Stimulated activated CD4-positive, alpha-beta T cell treated with anti-CD3 and anti-CD28 coated beads, Interleukin-1b, Interleukin-23, amount 100 ng/mL, for 1 hour (primary cell): ENCODE measurements at places on chromosomes 3 and 15.

DNA sequence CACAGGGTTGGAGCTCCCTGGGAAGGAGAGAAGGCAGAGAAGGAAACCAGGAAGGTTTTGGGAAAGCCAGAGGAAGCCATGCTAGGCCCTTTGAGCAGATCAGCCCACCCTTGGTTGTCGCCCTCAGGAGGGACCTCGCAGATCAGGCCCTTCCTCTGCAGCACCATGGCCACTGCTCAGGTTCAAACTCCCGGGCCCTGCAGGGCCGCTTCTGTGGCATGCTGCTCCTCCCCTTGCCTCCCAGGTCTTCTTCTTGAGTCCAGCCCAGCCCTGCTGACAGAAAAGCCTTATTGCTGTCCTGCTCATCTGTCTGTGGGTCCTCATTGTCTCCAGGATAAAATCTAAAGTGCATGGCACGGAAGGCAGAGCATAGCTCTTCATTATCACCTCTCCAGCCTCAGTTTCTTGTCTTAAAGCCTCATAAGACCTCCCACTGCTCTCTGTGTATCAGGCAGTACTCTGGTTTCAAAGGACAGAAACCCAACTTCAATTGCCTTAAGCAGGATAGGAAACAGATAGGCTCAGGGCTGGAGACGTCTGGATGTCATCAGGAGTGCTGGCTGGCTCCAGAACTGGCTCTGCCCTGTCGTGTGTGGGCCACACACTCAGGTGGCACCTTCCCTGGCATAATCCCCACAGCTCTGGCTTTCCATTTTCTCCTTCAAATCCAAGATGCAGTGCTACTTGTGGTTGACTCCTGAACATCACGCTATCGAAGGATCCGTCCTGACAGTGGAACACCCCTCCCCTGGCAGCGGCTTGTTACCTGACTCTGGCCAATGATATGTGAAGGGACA is 118.5 kb downstream of the EEFSEC start:
- DNase-seq = no peak

GRCh38 chr3:29892976-29893554 is 612.2 kb downstream of the RBMS3 start:
- no peak for DNase-seq

DNA sequence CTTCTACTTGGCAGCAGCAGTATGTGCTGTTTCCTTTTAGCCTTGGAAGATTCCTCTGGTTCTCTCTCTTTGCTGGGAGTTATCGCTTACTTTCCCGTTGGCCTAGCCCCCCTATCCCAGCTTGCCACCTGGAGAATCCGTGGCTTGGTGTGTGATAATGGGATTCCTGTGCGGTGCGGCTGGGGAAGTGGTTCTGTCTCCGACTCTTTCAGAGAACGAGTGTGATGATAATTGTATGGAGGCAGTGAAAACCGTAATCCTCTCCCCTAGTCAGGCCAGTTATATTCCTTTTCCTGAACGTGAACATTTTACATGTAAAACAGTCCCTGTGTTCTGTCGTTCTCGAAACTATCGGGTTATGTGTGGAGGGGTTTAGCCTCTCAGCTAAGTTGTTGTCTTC is 300.1 kb upstream of the C2CD4B start:
- DNase-seq = no peak

GRCh38 chr3:5122741-5123706 is 932 bp downstream of the ARL8B start:
- no peak for DNase-seq

GRCh38 chr3:109278141-109278540 is 38.2 kb downstream of the DPPA2 start:
- DNase-seq = no peak

DNA sequence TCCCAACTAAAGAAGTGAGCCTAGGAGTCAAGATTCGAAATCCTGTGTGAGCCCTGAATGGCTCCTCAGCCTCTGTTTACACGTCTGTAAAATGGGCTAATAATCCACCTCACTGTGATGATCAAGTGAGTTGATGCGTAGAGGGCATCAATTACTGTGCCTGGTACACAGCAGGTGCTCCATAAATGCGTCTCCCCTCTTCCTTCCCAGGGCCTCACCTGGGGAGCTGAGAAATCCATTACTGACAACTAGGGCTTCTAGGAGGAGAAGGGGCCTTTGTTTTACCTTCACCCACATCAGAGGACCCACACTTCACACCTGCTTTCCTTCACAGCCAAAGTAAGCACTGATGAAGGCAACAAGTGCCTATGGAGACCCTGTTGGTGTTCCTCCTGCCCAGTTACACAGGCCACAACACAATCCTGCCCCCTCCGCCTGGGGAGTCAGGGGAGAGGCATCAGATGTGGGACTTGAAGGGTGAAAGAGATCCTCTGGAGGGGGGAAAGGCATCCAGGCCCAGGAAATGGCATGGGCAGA is 1.4 kb downstream of the CIB2 start:
- DNase-seq = no peak

GRCh38 chr3:13069495-13069894 is 3.7 kb downstream of the IQSEC1 start:
- DNase-seq = no peak

DNA sequence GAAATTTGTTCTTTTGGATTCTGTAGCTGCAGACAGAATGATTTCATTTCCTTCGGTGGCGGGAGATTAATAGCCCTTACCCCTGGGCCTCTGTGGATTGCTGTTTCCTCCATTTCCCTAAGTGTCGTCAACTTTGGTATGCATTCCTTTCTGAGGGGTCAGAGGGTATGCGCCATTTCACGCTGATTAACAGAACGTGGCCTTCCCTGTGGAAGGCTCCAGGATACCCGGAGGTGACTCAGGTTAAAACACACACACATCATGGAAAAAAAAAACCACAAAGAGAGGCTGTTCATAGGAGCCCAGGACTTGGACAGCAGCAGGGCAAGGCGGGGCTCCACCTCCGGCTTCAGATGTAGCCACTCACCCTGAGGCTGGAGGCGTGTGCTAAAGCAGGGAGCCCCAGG is 51.9 kb downstream of the EPHB1 start:
- DNase-seq = no peak

DNA sequence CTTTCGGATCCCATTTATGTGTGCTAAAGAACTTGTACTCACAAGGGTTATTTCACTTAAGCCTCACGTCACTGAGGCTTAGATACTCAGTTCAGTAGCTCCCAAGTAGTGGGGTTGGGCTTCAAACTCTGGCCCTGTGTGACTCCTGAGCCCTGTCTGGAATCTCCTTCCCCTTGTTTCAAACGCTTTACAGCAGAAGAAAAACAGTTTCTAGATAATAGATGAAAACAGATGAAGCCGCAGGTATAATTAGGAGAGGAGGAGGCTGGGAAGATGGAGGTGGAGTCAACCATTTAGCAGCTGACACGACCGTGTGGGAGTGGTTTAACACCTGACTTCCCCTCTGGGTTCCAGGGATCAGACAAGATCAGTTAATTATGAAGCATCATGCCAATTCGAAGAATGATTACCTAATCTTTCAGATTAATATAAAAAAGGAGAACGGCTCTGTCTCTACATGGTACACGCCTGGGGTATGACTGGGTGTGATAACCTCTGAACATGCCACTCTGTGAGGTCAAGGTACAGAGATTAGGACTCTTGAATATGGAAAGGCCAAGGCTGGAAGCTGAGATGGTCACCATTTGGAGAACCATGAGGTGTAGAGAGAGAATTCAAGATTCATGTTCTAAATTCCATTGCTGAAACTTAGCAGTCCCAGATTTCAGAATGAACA is 31.1 kb downstream of the TPM1 start:
- no peak for DNase-seq

DNA sequence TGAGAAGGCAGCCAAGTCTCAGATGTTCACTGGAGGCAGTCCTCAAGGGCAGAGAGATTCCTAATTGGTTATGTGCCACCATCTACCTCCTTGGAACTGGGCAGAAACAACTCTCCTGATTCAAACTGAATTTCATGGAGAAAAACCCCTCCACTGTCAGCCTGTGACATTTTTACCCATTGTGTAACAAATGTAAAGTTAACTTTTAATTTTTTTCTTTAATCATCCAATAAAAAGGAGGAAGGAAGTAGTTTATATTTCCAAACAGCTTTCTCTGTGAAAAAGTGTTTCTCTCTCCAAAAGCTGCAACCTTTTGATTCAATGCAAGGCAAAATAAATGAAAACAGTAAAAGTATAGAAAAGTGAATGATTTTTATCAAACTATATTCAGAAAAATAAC is 510 bp upstream of the COLQ start:
- no peak for DNase-seq

DNA sequence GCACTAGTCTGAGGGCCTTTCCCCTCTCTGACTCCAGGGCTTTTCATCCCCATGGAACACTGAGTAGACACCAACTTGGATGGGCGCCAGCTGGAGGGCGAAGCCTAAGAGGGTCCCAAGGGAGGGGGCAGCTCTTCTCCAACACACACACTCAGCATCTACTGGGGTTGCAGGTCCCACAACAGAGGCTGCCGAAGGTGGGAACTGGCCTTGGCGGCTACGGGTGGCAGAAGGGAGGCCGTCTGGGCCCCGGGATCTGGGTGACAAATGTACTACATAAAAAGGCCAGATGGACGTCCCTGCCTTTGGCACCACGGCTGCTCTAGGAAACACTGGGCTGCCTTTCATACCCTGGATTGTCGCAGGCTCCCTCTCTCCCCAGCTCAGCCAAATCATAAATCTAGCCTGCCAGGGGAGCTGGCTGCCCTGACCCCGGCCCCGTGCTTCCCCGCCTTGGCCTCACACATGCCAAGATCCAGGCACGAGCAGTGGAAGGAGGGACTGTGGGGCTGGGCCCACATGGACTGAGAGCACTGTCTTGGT is 31.5 kb downstream of the SEMA5B start:
- DNase-seq = no peak

DNA sequence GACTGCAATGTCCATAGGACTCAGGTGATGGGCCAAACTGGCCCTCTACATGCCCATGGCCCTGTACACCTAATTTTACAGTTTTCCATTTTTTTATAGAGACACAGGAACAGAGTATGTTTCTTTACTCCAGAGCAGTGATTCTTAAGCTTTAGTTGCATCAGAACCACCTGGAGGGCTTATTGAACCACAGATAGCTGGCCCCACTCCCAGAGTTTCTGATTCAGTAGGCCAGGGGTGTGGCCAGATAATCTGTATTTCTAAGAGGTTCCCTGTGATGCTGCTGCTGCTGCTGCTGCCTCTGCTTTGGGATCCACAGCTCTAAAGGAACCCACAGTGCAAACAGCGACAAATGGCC is 5.1 kb downstream of the RBP1 start:
- no peak for DNase-seq

DNA sequence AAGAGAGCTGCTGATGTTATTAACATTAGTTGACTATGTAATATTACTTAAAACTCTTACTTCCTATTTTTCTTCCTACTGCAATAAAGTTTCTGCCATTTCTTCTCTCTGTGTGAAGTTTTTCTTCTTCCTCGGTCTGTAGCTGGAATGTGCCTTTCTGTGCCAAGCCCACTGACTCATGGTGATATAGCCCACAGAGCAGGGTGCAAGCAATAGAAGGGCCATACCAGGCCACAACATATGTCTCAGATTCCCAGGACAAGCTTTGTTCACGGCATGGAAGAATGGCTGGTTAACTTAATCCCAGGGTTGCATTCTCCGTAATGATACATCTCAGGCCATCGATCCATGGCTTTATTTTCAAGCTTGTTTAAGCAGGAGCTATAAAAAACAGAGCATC is 815.3 kb downstream of the TUSC7 start:
- no peak for DNase-seq

DNA sequence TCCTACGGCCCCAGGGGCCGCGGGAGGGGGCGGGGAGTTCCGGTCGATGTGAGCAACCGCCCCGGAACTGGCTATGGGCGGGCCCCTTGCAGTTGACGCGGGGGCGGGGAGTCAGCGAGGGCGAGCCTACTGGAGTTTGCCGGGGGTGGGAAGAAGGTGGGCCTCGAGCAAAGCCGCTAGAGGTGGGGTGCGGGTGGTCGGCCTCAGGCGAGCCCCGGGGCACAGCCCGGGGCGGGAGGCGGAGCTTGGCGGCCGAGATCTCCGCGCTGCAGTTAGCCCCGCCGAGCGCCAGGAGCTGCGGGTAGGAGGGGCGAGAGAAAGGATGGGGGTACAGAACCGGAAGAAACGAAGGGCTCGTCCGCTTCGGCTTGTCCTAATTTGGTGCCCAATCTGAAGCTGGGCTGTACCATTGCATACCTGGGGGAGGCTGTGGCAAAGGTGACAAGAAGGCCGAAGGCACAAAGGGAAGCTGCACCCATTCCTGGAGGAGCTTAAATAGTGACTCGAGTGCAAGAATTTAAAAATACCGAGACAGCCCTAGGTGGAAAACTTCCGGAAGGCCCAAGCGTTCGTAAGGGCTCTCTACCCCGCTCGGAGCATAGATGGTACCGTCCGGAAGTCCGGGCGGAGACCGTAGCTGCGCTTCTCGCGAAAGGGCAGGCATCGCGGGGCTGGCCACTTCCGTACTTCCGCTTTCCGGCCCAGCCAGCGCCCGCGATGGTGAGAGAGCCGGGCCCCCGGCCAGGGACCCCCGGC is at the start of the genes ARPC4 and TADA3:
Gene ARPC4, plus strand, starts transcription at position 678 of the 756 bp plus-strand sequence. Its CDS starts 40 bp downstream, at position 718.
Gene TADA3, minus strand, starts transcription at position 69 of the 756 bp plus-strand sequence. CDS start 1,007 bp downstream, outside the sequence.
- peak; percentile 73 for DNase-seq

- no peak for DNase-seq
Observed at GRCh38 chr3:196012941-196013476, 68.9 kb downstream of the TFRC start.
